ENCODE measurements at places on chromosomes 5 and 9. TPM values are rescaled to one million over a fixed set of nuclear protein-coding genes. Genes with fewer than 3 reads are reported as not detected.

The IL3 gene
- not detected for total RNA-seq

GRCh38 chr9:133823189-133824105, 85.3 kb upstream of the SARDH start:
- no peaks in the 10 kb centered on the region for H3K4me1 ChIP-seq
- no peaks in the 10 kb centered on the region for H3K27me3 ChIP-seq
- no peaks in the 10 kb centered on the region for H3K36me3 ChIP-seq
- H3K27ac ChIP-seq = no peak overlapping the region

The SMAD5 gene
- total RNA-seq = 52.7 TPM

GRCh38 chr5:148746826-148747535, 79.4 kb upstream of the ADRB2 start:
- H3K36me3 ChIP-seq = no peaks in the 10 kb centered on the region
- no peak for DNase-seq
- H3K27ac ChIP-seq = no peak overlapping the region
- no peaks in the 10 kb centered on the region for H3K27me3 ChIP-seq
- no peak overlapping the region for H3K4me3 ChIP-seq

The OTP gene
- total RNA-seq = not detected

- peak; percentile 68 for DNase-seq
- H3K36me3 ChIP-seq = no peaks in the 10 kb centered on the region
- peaks cover 10% of the 10 kb centered on the region for H3K4me1 ChIP-seq
Measured at GRCh38 chr5:135231289-135231688, 167.7 kb downstream of the MACROH2A1 start.

DNA sequence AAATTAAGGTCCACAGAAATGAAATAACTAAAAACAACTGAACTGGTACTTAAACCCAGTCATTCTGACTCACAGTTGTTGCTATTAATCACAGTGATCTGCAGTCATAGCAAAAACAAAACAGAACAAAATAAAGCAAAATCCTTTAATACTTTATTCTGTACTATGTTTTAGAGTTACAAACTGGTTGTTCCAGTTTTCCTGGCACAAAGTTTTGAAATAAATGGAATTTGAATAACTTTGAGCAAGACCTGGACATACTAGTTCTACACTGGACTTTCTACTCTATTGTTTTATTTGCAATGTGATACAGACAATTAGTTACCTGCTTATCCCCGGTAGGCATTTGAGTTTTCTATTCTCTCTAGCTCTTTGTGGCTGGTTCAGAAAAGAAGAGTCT, 147.9 kb downstream of the DMRT2 start:
- no peak overlapping the region for H3K27ac ChIP-seq
- H3K4me1 ChIP-seq = no peaks in the 10 kb centered on the region
- no peaks in the 10 kb centered on the region for H3K27me3 ChIP-seq
- no peak overlapping the region for H3K4me3 ChIP-seq
- H3K36me3 ChIP-seq = no peaks in the 10 kb centered on the region
- no peak for DNase-seq

GRCh38 chr9:4147476-4148230, 152.2 kb downstream of the GLIS3 start:
- no peak overlapping the region for H3K27ac ChIP-seq
- H3K4me1 ChIP-seq = no peaks in the 10 kb centered on the region
- no peak overlapping the region for H3K4me3 ChIP-seq
- no peaks in the 10 kb centered on the region for H3K27me3 ChIP-seq

GRCh38 chr5:57324861-57325260, 151.0 kb downstream of the GPBP1 start:
- H3K4me1 ChIP-seq = no peaks in the 10 kb centered on the region
- no peaks in the 10 kb centered on the region for H3K27me3 ChIP-seq
- H3K4me3 ChIP-seq = no peak overlapping the region
- no peak for DNase-seq

- no peak for DNase-seq
- H3K36me3 ChIP-seq = no peaks in the 10 kb centered on the region
- H3K4me3 ChIP-seq = no peak overlapping the region
- H3K27ac ChIP-seq = no peak overlapping the region
- no peaks in the 10 kb centered on the region for H3K27me3 ChIP-seq
- no peaks in the 10 kb centered on the region for H3K4me1 ChIP-seq
Measured at GRCh38 chr5:120640778-120641177, 176.7 kb downstream of the PRR16 start.

The COL5A1 gene
- total RNA-seq = 37.8 TPM

DNA sequence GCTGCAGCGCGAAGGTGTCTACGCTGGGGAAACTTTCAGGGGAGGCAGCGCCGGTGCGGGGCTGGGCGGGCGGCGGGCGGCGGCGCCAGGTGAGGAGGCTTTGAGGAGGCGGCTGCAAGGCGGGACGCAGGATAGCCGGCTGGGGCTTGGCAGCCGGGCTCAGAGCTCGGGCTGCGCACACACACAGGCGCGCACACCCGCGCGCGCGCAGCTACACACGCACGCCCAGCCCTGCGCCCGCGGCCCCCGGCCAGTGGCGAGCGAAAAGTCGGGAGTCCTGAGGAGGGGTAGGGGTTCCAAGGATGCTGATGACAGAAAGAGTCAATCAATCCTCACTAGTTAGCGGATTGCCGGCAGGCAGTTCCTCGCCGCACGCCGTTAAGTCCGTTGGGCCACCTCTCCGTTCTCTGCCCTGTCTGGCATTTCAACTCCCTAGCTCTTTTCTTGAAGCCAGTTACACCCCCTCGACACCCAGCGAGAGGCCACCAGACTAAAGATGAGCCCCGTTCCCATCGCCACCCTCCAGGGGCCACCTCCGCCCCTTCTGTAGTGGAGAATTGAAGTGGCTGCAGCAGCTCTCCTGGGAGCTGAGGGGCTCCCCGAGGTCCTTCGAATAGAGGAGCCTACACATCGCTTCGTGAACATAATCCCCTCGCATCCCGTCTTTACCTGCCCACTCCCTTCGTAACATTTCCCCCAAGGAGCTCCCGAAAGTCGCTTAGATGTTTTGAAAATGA, 1640.3 kb upstream of the C9orf72 start:
- H3K27ac ChIP-seq = no peak within 1 kb of the TSS
- H3K4me1 ChIP-seq = peaks cover 12% of the 10 kb centered on the region
- H3K4me3 ChIP-seq = peak within 1 kb of the TSS; percentile 31
- H3K27me3 ChIP-seq = peaks cover 70% of the 10 kb centered on the region
- H3K36me3 ChIP-seq = no peaks in the 10 kb centered on the region

DNA sequence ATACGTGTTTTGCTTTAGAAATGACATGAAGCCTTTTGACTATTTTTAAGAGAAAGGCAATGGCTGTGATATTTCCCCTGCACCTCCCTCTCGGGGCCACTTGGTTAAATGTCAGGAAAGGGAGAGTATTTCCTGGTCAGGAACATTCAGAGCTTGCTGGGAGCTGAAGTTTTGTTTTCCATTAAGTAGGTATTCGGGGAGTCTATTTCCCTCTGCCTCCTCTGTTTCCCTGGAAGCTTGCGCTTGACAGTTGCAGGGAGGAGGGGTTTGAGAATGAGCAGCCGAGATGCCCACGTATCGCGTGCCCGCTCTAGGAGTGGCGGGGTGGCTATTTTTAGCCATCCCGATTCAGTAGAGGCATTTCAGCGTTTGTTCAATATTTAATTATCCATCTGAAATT, 6.7 kb downstream of the DAB2IP start:
- no peaks in the 10 kb centered on the region for H3K36me3 ChIP-seq
- DNase-seq = no peak
- no peaks in the 10 kb centered on the region for H3K27me3 ChIP-seq
- peaks cover 16% of the 10 kb centered on the region for H3K4me1 ChIP-seq

GRCh38 chr9:122329597-122329996, 41.2 kb upstream of the PTGS1 start:
- no peak for DNase-seq
- H3K36me3 ChIP-seq = no peaks in the 10 kb centered on the region
- H3K4me3 ChIP-seq = no peak overlapping the region
- H3K4me1 ChIP-seq = peaks cover 10% of the 10 kb centered on the region
- H3K27me3 ChIP-seq = no peaks in the 10 kb centered on the region

DNA sequence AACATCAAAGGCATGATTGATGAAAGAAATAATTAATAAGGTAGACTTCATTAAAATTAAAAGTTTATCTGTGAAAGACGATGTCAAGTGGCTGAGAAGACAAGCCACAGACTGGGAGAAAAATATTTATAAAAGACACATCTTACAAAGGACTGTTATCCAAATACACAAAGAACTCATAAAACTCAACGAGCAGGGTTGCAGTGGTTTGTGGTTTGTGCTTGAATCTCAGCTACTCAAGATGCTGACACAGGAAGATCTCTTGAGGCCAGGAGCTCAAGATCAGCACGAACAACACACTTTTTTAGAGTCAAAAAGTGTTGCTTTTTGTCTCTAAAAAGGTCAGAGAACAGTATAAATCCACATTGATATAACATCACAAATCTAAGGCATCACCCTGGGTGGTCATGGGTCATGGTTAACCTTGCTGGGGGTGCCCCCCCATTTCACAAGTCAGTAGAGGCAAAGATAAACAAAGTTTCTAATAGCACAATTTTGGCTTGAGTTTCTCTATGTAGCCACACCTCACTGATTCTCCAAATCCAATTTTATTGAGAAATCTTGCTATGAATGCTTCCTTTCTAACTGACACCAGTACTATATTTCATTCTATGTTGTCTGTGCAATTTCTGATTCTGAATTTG, 342.9 kb upstream of the RPS23 start:
- no peaks in the 10 kb centered on the region for H3K4me1 ChIP-seq
- no peaks in the 10 kb centered on the region for H3K27me3 ChIP-seq
- no peak overlapping the region for H3K4me3 ChIP-seq

GRCh38 chr5:624118-624950, 12.2 kb downstream of the CEP72 start:
- peaks cover 21% of the 10 kb centered on the region for H3K36me3 ChIP-seq
- DNase-seq = peak; percentile 54
- H3K4me3 ChIP-seq = no peak overlapping the region
- H3K27ac ChIP-seq = no peak overlapping the region
- no peaks in the 10 kb centered on the region for H3K27me3 ChIP-seq
- H3K4me1 ChIP-seq = no peaks in the 10 kb centered on the region

GRCh38 chr5:50593681-50594080, 72.8 kb upstream of the PARP8 start:
- H3K36me3 ChIP-seq = no peaks in the 10 kb centered on the region
- DNase-seq = no peak
- no peaks in the 10 kb centered on the region for H3K4me1 ChIP-seq
- H3K27ac ChIP-seq = peak overlapping the region; percentile 37

- no peak for DNase-seq
- H3K27ac ChIP-seq = no peak overlapping the region
- H3K36me3 ChIP-seq = no peaks in the 10 kb centered on the region
- H3K4me3 ChIP-seq = no peak overlapping the region
- no peaks in the 10 kb centered on the region for H3K4me1 ChIP-seq
Measured at GRCh38 chr5:4370218-4370617, 769.9 kb upstream of the ADAMTS16 start.

DNA sequence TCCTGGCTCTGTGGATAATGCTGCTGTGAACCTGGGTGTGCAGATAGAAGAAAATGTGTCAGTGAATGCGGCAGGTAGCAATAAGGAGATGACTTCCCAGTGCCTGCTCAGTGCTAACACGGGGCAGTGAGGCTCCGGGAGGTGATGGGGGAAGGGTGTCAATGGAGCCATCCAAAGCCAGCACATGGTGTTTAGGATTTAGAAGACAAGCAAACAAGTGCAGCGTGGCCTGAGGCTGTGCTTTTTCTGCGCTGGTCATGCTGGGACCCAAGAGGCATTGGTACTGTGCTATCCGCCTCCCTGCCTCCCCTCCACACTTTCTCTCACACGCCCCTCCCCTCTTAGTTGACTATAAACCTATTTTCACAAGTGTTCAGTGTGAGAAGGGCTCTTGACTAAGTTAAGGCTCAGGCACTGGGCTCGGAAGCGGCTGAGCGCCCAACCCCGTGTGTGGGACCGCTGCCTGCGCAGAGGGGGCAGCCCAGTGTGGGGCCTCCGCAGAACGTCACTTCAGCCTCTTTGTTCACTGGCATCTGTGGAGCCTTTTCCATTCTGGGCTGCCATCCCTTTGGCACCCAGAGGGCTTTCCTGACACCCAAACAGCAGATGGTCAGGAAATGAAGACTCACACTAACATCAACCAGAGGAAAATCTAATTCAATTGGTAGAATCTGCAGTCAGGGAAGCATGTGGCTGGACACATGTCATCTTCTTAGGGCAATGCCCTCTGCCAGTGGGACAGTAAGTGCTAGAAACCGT, 21.8 kb upstream of the NINJ1 start:
- H3K4me3 ChIP-seq = no peak overlapping the region
- no peak overlapping the region for H3K27ac ChIP-seq
- peaks cover 3% of the 10 kb centered on the region for H3K4me1 ChIP-seq
- no peak for DNase-seq
- no peaks in the 10 kb centered on the region for H3K27me3 ChIP-seq

- peak overlapping the region; percentile 89 for H3K27ac ChIP-seq
- no peaks in the 10 kb centered on the region for H3K36me3 ChIP-seq
- peak; percentile 95 for DNase-seq
- peak overlapping the region; percentile 87 for H3K4me3 ChIP-seq
Measured at GRCh38 chr5:119267958-119268386, 87.8 kb upstream of the TNFAIP8 start.

DNA sequence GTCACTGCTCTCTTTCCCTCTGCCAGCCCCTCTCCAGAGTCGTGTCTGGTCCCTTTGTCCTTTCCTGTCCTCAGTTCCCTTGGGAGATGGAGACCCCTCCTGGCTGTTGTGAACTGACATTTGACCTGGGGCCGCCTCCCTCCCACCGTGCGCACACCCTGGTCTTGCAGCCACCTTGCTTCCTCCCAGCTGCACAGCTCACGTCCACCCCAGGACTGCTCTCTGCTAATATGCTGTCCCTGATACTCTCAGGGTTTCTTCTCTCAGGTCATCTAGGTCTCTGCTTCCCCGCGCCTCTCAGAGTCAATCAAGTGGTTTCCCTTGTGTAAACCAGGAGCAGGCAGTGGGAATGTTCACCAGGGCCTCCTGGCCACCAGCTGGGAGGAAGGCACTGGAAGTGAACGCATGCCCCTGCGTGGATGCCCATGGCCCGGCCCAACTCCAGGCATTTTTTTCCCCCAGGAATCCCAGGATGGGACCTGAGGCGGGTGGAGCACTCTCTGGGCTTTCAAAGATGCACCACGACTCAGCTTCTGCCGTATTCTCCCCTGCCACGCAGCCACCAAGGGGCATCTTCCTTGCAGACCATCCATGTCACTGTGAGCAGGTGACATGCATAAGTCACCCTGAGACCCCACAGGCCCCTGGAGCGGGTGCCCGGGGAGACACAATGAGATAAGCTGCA, 142.4 kb downstream of the OLFM1 start:
- no peak overlapping the region for H3K4me3 ChIP-seq
- DNase-seq = peak; percentile 54
- peaks cover 4% of the 10 kb centered on the region for H3K4me1 ChIP-seq
- no peaks in the 10 kb centered on the region for H3K36me3 ChIP-seq
- H3K27me3 ChIP-seq = peaks cover 7% of the 10 kb centered on the region

The ECSCR gene
- 47.2 TPM for total RNA-seq

All from upper lobe of right lung (tissue), 1 donor.